ENCODE measurements at places on chromosomes 7 and 10.

DNA sequence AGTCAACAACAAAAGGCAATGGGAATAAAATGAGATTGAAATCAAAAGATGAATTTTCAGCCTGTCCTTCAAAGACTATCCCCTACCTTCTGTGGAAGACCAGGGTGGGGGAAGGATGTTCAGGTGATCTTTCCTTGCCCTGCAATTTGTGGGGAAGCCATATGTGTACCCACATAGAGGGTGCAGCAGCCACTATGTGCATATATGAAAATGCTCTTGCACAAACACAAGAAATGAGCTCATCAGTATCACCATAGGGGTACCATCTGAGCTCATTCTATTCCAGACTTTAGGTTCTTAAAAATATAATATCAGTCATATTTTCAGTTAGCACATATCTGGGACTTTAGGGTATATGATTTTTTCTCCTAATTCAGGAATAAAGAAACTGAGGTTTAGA is 17.7 kb downstream of the GIMAP5 start:
- DNase-seq = no peak

DNA sequence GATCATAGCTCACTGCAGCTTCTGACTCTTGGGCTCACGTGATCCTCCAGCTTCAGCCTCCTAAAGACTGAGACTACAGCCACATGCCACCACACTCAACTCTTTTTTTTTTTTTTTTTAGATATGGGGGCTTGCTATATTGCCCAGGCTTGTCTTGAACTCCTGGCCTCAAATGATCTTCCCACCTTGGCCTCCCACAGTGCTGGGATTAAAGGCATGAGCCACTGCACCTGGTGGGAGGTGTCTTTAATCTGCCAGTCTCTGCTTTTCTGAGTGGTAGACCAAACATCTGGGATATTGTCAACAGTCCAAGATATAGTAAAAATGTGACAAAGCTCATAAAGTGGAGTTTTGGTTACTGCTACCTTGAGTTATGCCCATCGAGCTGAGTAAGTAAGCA is 104.9 kb upstream of the FOXP2 start:
- no peak for DNase-seq

DNA sequence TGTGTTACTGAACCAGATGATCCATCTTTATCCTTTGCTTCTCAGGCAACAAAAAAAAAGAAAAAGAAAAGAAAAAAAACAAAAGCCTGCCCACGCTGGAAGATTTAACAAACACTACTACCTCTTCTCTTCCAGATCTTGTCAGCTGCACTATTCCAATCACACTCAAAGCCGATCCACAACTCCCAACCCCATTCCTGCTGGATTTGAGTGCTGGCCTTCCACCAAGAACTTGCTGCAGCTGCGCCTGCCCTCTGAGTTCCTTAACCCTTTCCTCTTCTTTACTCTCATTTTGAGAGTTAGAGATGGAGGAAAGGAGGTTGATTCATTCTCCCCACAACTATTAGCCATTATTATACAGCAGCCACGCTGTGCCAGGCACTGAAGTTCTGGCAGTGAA is 16.0 kb upstream of the ITGA8 start:
- DNase-seq = no peak

DNA sequence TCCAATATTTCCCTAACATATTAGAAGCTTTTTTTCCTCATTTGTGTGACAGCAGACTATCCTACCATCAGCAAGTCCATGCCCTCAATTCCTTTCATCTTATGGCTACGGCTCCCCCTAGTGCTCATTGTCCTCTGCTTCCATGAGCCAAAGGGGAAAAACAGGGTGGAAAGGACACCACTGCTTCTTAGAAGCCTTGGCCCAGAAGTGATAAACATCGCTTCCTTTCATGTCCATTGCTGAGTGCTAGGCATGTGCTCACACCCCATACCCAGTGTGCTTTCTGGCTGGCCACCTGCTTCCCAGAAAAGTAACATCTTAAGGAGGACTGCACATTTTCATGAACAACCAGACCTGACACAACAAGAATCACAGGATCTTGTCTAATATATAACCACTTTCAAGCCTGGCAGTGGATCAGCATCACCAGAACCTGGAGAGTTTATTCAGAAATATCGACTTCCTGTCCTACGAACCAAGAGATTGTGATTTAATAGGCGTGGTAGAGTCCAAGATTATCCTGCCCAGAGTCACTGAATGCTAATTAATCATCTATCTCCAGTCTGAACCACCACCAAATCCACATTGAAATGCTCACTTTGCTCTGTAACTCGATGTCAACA is 650.5 kb upstream of the SORCS1 start:
- no peak for DNase-seq

GRCh38 chr10:76543655-76544054 is 1094.0 kb downstream of the KCNMA1 start:
- DNase-seq = no peak

- no peak for DNase-seq
Observed at GRCh38 chr10:78859769-78860168, 209.0 kb upstream of the ZMIZ1 start.

- DNase-seq = peak; percentile 90
Observed at GRCh38 chr10:12348870-12349628, at the start of gene CAMK1D. CAMK1D (plus strand) TSS chr10:12349547.

GRCh38 chr7:113790025-113790424 is 128.8 kb downstream of the PPP1R3A start:
- peak; percentile 42 for DNase-seq

DNA sequence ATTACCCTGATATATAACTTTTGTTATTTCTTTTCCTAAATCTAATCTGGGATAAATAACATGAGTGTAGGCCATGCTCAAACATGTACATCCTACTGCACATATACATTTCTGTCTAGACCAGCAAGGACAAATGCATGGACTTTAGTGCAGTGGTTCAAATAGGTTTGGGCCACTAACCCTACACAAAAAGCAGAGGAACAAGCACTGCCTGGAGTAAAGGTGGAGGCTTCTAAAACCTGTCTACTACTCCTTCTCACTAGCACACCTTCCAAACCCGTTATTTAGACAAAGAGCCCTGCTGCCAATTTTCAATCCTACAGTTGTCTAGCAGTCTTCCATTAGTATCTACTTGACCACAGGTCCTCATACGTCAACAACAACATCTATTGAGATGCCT is 34.8 kb downstream of the SGCE start:
- DNase-seq = no peak

DNA sequence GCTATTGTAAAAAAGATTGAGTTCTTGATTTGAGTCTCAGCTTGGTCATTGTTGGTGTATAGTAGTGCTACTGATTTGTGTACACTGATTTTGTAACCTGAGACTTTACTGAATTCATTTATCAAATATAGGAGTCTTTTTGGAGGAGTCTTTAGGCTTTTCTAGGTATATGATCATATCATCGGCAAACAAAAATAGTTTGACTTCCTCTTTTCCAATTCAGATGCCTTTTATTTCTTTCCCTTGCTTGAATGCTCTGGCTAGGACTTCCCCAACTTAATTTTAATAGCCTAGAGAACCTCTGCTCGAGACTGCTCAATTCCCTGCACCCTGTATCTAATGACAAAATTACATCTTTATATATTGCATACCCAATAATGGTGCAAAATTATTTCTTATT is 154.4 kb downstream of the CCDC7 start:
- no peak for DNase-seq
